D721Med (cell line): ENCODE measurements at places on chromosomes 6 and 20.

GRCh38 chr6:99589290-99589672, 17.4 kb upstream of the PRDM13 start:
- no peak for DNase-seq

- DNase-seq, result no peak
Observed at GRCh38 chr20:16027686-16028085, 545.6 kb downstream of the KIF16B start.

GRCh38 chr6:620950-621349, 36.0 kb downstream of the HUS1B start:
- DNase-seq, result no peak

DNA sequence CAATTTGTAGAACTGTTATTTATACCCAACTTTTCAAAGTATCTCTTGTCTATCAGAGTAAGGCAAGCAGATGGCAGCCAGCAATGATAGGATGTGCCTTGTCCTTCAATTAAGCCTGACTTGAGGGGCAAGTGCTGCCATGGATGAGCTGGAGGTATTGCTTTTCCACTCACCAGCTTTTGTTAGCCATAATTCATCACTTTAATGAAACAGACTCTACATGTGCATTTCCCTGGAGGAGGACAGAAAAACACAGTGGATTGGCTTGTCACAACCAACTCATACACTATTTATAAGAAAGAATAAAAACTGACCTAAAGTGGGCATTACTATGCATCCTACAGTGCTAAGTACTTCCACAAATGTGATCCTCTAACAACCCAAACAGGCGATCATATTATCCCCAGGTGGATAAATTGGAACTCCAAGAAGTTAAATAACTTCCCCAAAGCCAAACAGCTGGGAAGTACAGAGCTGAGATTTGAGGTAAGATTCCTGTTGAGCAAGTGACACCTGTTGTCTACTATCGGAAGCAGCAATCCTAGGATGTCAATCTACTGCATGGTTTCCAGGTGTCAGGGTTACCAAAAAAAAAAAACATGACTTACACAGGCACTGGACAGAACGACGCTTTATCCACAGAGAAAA, 73.9 kb upstream of the NRSN1 start:
- DNase-seq, result no peak

DNA sequence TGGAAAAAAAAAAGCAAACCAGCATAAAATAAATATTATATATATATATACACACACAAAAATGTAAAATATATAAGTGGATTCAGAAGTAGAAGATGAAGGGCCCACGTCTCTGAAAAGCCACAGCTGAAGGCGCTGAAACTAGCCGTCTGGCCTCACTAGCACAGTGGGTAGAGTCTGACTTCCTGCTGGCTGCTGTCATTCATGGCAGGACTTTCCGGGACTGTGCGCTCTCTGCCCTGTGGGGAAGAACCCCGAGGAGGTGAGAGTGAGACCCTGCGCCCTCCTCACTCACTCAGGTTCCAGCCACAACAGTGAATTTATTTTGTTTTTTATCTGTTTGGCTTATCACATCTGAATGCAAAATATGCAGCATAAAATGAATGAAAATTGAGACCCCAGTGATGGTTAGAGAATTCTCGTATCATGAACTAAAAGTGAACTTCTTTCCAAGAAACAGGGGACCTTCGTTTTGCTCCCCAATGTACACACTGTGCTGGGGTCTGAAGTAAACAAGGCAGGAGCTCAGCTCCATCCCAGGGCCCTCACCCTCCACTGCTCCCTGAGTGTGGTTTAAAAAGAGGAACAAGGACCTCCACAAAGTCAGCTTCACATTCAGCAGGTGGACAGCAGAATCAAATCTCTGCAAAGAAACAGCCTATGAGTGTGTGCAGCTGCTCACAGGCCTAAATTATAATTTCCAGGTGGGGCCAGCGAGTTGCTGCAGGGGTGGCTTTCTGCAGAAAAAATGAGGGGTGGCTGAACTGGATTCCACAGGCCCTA, 1.3 kb upstream of the RAMACL start:
- no peak for DNase-seq

GRCh38 chr6:26597821-26598220, 1.1 kb downstream of the ABT1 start:
- no peak for DNase-seq

- DNase-seq, result no peak
Observed at GRCh38 chr6:33123181-33123580, 47.4 kb downstream of the HLA-DPB1 start.

GRCh38 chr20:24124003-24124402, 135.4 kb upstream of the GGTLC1 start:
- no peak for DNase-seq

DNA sequence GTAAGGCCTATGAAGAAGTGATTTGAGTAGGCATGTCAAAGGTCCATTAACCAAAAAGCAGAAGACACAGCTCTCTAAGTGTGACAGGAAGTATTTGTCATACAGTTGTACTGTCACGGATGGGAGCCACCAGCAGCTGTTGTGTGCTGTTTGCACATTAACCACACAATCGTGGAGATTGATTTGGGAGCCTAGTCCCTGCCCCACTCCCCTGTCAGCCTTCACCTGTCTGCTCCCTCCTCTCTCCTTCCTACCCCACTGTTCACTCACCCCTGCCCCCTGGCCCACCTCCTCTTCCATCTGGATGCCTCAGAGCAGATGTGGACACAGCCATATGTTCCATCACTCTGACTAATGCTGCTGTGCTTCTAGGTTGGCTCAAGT, 124.7 kb upstream of the SPACA1 start:
- DNase-seq, result no peak

DNA sequence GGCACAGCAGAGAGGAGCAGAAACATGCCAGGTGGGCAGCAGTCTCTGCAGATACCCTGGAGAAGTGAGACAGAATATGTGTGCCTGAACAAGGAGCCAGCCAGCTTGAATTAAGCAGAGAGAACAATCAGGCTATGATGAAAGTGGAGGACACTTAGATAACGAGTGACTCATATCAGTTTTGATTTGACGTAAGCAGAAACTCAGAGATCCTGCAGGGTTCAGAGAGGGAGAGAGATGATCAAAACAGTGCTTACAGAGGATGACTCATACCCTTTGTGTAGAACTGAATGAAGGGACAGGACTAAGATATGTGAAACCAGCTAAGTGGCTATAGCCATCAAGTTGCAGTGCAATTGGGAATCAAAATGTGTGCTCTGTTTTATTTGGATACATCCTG, 300.7 kb downstream of the TENT5A start:
- DNase-seq, result no peak

- no peak for DNase-seq
Observed at GRCh38 chr6:69820018-69820417, 23.2 kb upstream of the LMBRD1 start.

DNA sequence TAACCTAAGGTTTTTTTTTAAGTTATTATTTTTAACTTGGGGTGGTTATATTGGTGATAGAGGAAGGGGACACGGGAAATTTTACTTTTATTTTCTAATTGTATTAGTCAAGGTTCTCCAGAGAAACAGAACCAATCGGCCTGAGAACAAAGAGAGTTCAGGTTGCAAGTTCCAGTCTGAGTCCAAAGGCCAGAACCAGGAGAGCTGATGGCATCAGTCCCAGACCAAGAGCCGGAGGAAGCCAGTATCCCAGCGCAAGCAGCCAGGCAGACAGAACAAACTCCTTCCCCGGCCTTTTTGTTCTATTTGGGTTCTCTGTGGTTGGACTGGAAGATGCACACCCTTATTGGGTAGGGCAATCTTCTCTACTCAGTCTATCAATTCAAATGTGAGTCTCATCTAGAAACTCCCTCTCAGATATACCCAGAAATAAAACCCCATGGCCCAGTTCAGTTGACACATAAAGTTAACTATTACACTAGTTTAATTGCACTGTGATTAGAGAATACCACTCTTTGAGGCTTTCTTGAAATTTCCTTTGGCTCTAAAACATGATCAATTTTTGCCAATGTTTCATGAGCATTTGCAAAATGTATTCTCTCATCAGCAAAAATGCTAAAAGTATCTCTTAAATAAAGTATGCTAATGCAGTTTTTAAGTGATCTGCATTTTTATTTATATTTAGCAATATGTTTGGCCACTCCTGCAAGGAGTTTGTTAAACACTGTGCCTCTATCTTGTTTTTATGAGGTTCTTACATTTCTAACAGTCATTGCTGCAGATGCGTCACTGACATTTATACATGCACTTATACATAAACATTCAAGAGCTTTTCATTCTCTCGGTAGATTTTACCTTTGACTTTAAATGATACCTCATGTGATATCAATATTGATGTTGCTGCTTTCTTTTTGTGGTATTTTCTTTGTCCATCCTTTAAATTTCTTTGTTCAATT, 103.2 kb upstream of the SSTR4 start:
- no peak for DNase-seq

DNA sequence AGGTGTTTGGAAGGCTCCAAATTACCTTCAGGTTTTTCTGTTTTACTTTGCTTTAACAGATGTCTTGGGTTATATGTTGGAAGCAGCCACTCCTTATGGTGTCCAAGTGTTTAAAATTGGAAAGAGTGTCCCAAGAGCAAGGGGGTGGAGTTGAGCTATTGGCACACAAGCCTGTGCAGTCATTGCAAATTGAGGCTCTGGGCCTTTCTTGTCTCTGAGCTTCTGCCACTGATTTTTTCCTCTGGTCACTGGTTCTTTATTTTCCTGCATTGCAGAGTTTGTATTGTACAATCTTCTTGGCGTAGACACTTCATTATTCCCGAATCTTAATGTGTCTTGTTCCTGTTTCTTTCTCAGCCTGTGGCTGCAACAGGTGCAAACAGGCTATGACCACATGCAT, 598.8 kb downstream of the RNF144B start:
- DNase-seq, result no peak

DNA sequence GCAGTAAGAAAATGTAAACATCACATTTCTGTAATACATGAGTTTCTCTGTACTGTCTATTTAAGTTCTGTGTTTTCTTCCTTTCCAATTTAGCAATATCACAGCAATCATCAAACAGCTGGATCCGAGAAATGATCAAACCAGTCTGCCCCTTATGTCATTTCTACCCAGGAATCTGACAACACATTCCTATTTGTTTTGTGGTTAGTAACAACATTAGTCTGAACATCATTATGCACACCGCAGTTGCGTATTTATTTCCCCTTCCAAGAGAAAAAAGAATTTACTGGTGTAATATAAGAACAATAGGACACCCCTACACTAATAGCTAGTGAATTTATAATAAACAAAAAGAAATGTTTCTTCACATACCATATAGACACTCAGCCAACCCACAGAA, 179.5 kb downstream of the BTBD9 start:
- no peak for DNase-seq

DNA sequence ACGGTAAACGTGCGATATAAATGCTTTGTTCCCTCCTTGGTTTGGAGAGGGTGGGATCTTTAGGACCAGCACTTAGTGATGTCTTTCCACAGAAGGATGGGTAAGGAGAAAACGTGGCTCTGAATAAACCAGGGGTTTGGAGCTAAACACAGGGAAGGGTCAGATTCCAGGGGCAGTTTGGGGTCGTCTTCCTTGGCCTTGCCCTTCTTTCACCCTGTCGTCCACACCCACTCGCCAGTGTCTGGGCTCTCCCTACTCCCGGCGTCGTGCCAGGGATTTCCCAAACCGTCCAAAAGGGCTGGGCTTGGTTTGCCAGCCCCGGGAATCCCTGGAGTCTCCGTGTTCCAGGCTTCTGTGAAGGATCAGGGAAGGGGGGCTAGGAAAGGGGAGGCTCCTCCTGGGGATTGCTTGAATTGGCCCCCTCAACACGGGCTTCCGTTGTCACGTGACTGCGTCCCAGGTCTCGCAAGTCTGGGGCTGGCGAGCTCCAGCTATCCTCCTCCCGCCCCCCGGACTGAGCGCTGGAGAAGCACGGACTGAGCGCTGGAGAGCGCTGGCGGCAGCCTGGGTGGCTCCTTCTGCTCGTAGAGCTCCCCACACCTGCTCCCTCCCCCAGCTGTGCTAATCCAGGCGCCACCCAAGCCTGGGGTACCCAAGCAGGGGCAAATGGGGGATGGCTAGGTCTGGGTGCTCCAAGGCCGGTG, 9.4 kb upstream of the ARMC12 start:
- peak; percentile 75 for DNase-seq

GRCh38 chr6:42302411-42302810, 84.8 kb upstream of the MRPS10 start:
- DNase-seq, result no peak

- DNase-seq, result no peak
Observed at GRCh38 chr20:1803061-1803931, 91.9 kb upstream of the SIRPA start.
